ENCODE measurements at places on chromosomes 3 and 15.

GRCh38 chr3:184894051-184894450, 82.1 kb downstream of the VPS8 start:
- no peak for DNase-seq

DNA sequence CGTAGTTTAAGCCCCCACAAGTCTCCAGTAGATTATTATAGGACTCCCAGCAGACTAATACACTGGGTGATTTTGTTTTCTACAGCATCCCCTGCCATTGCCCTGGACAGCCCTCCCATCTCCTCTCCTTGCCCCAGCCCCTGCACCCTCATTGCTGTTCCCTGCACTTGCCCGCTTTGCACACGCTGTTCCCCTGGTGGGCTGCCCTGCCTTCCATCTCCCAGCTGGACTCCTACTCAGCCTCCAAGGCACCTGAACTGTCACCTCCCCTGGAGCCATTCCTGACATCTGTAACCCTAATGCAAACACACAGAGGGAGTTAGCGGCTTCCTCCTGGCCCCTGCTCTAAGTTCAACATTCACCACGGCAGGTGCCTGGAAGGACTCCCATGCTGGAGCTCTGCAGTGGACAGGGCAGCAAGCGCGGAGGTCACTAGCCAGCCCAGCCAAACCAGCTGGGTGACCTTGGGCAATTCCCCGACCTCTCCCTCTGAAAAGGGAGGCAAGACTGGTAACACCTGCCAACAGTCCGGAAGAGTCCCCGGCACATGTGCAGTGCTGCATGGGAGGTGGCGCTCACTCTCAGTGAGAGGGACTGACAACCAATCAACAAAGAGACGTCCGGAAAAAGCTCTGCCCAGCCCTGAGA, 38.8 kb upstream of the IQSEC1 start:
- no peak for DNase-seq

DNA sequence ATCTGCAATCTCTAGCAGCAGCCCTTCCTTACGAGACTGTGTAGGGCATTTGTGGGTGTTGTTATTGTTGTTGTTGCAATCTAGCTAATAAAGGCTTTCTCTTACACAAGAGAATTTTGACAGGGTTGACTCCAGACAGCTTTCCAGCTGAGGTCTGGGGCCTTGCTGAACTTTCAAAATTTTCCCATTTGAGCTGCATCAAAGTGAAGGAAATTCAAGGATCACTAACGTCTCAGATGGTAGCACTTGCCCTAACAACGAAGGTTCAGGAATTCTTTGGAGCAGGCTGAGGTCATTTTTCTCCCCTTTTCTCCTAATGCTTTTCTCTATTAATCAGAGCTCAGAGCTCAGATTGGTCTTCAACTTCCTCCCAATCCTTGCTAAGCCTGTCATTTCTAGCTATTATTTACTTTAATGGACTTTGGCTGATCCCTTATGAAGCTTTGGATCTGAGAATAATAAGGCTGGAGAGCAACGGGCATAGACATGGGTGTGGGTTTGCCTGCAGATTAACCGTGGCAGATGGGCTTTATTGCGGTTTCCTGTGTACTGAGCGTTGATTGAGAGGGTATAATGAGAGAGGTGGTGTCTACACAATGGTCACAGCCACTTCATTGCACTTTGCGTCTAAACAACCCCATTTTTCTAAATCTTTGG, 614.0 kb upstream of the AGTR1 start:
- no peak for DNase-seq

GRCh38 chr3:132210476-132211346, 106.5 kb upstream of the ACP3 start:
- DNase-seq = peak; percentile 77

- DNase-seq = peak; percentile 66
These were observed 12.9 kb downstream of the UBAP1L start for GRCh38 chr15:65101891-65102708.

DNA sequence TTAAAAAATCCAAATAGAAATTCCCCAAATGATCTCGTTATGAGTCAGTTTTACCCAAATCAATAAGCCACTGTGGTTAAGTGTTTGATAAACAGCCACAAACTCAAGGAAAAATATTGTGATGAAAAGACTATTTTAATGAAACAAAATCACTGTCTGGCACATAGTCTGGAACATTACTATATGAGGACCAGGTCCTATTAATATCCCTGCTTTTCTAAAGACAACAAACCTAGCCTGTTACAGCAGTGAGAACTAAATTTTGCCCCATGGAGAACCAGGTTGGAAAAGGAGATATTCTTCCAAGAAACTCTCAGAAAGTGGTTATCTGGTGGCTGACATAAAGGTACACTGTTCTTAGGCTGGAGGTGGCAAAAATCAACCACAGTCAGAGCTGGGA, 27.7 kb upstream of the ZNF385D start:
- DNase-seq = no peak

DNA sequence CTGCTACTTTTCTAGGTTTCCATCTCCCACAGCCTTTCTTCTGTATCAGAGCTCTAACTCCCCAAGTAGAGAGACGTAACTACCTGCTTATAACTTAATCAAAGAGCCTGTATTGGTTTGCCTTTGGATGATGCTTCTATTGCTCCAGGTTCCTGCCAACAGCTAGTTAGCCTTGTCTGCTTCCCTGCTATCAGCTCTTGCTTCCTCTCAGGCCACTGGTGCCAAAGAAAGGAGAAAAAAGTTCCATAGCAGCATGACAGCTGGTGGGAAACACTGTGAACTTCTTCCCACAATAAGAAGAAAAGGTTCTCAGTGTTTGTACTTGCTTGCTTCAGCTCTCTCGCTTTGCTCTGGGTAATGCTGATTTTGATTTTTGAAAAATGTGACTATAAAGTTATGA, 206.6 kb downstream of the GBE1 start:
- no peak for DNase-seq

DNA sequence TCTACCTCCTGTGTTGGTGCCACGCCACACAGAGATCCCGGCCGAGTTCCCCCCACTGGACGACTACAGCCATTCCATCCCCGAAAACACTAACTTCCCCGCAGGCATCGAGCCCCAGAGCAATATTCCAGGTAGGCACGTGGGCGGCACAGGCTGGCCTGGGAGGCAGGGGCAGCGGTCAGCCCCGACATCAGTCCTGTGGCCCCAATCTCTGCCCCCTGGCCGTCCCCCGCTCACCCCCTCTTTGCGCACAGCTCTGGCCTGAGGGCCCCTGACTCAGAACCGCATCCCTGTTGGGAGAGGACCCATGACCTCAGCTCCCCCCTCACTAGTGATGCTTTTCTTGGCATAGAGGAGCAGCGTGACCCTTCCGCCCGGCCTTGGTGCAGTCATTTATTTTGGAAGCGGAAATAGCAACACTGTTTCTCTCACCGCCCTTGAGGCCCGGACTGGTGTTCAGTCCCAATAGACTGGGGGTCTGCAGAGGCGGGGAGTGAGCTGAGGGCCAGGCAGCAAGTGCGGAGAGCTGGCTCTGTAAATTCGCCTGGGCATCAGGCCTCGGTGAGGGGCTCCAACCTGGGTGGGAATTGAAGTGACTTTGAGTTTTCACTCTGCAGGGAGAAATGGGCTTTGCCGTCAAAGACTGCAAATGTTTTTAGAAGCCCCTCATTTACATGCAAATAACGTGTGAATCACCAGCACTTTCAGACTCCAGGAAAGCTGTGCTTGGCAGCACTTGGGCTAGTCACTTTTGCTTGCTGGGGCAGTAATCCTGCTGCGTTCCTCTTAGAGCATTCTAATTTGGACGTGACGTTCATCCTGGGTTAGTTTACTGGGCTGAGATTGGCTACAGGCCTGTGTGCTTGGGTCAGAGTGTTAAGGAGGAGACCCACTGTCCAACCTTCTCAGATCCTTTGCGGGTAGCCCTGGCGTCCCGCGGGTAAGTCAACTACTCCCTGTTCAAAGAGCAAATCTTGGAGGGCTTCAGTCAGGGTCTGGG, 88.9 kb downstream of the AAGAB start:
- DNase-seq = peak; percentile 45

DNA sequence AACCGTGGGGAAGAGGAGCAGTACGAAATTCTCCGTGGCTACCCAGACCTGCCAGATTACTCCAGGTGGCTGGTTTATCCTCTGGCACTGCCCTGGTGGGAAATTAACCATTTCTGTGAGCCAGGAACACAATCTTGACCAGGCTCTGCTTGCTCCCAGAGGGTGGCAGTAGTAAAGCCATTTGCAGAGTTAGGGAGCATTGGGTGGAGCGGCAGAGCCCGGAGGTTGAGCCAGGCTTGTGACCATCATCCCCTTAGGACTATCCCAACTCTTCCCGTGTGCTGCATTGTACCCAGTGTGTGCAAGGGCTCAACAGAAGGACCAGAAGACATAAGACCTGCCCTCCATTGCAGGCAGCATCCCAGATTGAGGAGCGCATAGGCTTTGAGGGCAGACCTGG, 5.3 kb downstream of the KNG1 start:
- DNase-seq = peak; percentile 32

DNA sequence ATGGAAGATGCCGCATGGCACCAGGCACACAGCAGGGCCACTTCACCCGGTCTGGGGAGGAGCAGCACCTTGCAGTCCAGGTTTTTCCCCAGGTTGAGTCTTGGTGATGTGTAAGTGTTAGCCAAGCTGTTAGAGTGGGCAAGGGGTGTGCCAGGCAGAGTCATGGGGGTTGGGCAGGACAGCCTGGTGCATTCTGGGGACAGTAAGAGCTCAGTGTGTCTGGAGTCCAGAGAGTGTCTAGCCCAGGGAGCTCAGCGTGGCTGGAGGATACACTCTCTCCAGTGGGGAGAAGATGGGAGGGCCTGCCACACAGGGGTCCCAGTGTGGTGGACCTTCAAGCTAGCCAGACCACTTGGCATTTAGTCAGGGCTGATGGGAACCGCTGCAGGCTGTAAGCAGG, 87.4 kb downstream of the AAGAB start:
- DNase-seq = no peak

- DNase-seq = no peak
These were observed 8.3 kb downstream of the EXOSC7 start for GRCh38 chr3:44984335-44984734.

Data from WTC11 (cell line).